Activated T-cell treated with anti-CD3 and anti-CD28 coated beads, Interleukin-2, amount 50 U/mL, for 72 hours (primary cell): ENCODE measurements at places on chromosomes 13 and 19.
A peak's percentile ranks its signal among the peaks of the same experiment; 100 is the strongest.

- no peaks in the 10 kb centered on the region for H3K36me3 ChIP-seq
- DNase-seq = peak; percentile 33
- H3K27me3 ChIP-seq = peaks cover 22% of the 10 kb centered on the region
Measured at GRCh38 chr13:52348983-52349780, 56.8 kb downstream of the THSD1 start.

- peaks cover 66% of the 10 kb centered on the region for H3K4me1 ChIP-seq
- H3K27ac ChIP-seq = peak overlapping the region; percentile 96
- H3K4me3 ChIP-seq = peak overlapping the region; percentile 95
- peak; percentile 66 for DNase-seq
Measured at GRCh38 chr19:18322318-18322758, 538 bp downstream of the LSM4 start.

DNA sequence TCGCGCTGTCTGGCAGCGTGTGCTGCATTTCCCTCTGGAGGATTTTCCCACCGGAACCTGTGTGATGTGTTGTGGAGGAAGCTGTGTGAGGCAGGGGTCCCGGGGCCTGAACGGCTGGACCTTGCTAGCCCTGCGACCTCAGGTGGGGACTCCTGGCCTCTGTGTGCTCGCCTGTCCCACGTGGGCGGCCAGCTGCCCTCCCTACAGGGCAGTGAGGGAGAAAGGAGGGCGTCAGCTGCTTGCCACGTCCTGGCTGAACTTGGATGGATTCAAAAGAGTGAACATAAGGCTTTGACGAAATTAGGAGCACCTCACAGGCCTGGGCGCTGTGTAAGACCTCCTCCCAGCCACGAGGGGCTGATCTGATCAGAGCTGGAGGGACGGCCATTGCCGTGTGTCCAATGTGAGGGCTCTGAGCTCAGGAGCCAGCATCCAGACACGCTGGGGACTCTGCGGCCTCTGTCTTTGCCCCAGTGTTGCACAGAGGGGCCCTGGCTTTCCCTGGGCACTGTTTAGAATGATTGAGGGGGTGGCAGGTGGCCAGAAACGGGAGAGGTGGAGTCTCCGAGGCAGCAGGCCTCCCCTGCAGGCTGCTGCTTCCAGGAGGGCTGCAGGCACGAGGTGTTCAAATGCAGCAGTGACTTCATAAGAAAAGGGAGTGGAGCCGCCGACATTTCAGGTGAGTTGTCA is 13.0 kb downstream of the TFDP1 start:
- H3K4me3 ChIP-seq = no peak overlapping the region
- H3K27me3 ChIP-seq = no peaks in the 10 kb centered on the region
- peaks cover 14% of the 10 kb centered on the region for H3K36me3 ChIP-seq
- H3K4me1 ChIP-seq = peaks cover 20% of the 10 kb centered on the region

DNA sequence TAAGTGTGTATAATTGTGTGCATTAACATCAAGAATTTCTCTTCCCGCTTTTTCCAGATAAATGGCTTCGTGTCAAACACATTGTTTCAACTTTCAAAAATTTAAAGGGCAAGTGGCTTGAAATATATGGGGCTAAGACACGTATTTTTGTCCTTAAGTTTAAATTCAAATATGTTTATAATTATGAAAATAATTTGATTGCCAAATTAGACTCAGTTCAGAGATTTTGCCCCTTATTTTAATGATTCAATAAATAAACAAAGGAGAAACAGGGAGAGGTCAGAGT is 1159.2 kb upstream of the MIR17HG start:
- DNase-seq = no peak
- no peak overlapping the region for H3K27ac ChIP-seq
- H3K4me3 ChIP-seq = no peak overlapping the region
- H3K27me3 ChIP-seq = no peaks in the 10 kb centered on the region

DNA sequence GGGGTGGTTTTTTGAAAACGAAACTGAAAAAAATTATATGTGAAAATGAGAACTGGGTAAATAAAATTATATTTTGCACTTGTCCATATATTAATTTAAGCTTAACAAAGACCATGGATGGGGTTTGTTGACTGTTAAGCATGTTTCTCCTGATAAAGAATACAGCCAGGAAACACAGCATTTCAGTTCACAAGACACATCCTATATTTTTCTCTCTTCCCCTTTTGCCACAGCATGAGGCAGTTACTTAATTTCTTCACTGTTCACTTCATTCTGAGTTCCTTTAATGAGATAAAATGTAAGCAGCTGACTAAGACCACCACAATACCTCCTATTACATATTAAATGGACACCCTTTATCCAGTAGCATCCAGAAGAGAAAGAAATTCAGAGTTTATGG is 64.0 kb downstream of the RXFP2 start:
- no peaks in the 10 kb centered on the region for H3K4me1 ChIP-seq
- H3K27me3 ChIP-seq = no peaks in the 10 kb centered on the region
- no peak overlapping the region for H3K4me3 ChIP-seq
- no peak for DNase-seq

DNA sequence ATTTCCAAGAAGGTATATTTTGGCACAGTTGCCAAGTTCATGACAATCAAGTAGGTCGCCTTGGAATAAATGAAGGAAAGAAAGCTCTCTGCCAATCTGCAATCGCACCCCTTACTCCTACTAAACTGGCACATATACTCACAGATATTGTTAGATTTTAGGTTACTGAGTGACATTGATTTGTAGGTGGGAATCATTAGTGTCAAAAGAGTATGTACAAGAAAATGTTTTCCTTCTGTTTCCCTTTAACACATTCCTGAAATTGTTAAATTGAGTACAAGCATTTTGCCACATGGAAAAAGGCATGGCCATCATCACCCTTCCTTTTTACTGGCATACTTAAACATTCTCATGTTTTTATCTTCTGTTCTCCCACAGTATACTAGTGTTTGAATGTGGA is 2868.3 kb upstream of the PCDH20 start:
- H3K36me3 ChIP-seq = no peaks in the 10 kb centered on the region
- DNase-seq = no peak
- H3K4me1 ChIP-seq = no peaks in the 10 kb centered on the region
- H3K27me3 ChIP-seq = no peaks in the 10 kb centered on the region
- H3K27ac ChIP-seq = no peak overlapping the region

DNA sequence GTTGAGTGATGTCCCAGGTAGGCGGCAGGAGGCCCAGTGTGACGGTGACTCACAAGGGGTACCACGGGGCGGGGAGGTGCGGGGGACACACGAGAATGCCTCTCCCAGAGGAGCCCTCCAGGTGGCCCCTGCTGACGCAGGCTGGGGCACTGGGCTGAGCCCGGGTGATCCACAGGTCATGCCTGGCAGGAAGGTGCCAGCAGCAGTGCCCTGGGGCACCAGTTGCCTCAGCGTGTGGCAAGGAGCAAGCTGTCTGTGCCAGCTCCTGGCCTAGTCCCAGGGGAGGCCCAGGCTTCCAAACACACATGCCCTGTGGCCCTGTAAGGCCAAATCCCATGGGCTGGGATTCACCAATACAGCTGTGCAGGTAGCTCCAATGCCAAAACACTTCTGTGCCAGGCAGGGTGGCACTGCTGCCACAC is 28.0 kb downstream of the AKT2 start:
- H3K36me3 ChIP-seq = no peaks in the 10 kb centered on the region
- H3K27ac ChIP-seq = no peak overlapping the region
- H3K4me3 ChIP-seq = no peak overlapping the region

- H3K4me1 ChIP-seq = peaks cover 31% of the 10 kb centered on the region
- H3K27me3 ChIP-seq = no peaks in the 10 kb centered on the region
- no peak overlapping the region for H3K27ac ChIP-seq
- peaks cover 7% of the 10 kb centered on the region for H3K36me3 ChIP-seq
Measured at GRCh38 chr13:42478531-42479156, 95.3 kb upstream of the TNFSF11 start.

DNA sequence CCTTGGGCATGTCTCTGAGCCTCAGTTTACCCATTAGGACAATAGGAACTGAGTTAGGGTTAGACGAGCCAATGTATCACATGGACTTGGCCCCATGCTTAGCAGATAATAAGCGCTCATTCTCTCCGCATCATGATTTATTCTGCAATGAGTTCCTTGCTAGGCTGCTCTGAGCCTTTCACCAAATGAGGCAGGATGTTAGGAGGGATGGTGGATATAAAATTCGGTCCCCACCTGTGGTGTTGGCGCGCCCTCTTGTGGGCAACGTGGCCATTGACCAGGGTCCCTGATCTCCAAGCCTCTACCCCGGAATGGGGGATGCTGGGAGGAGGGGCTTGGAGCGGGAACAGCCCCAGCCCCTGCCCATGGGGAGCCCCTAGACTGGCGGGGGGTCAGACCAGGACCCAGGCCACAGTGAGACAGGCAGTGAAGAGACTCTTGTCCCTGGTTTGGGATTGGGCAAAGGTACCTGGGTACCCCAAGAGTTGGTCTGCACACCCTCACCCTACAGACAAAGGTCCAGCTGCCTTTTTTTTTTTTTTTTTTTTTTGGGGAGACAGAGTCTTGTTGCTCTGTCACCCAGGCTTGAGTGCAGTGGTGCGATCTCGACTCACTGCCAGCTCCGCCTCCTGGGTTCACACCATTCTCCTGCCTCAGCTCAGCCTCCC is 43.9 kb downstream of the CERS4 start:
- H3K27ac ChIP-seq = no peak overlapping the region
- no peak overlapping the region for H3K4me3 ChIP-seq
- peaks cover 2% of the 10 kb centered on the region for H3K36me3 ChIP-seq
- H3K27me3 ChIP-seq = no peaks in the 10 kb centered on the region
- DNase-seq = peak; percentile 81

- peaks cover 28% of the 10 kb centered on the region for H3K4me1 ChIP-seq
- DNase-seq = no peak
- H3K4me3 ChIP-seq = no peak overlapping the region
- H3K27ac ChIP-seq = no peak overlapping the region
- H3K27me3 ChIP-seq = no peaks in the 10 kb centered on the region
Measured at GRCh38 chr19:58396691-58397532, 1.5 kb downstream of the RNF225 start.

DNA sequence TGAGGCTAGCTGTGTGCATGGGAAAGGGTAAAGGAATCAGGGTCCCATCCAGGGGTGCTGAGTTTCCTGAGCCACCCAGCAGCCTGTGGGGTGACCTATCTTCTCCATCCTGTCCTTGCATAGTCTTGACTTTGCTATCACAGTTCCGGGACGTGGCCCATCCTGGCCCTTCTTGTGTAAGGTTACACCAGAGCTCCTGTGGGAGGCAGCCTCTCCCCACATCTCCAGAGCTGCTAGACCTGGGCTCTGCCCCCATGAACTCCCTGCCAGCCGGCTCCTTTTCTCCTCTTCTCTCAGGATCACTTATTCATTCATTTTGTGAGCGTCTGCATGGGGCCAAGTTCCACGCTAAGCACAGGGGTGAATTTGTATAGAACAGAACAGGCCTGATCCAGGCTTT is 238.9 kb downstream of the TSHZ3 start:
- peaks cover 48% of the 10 kb centered on the region for H3K27me3 ChIP-seq
- peaks cover 14% of the 10 kb centered on the region for H3K4me1 ChIP-seq
- peak; percentile 4 for DNase-seq
- no peaks in the 10 kb centered on the region for H3K36me3 ChIP-seq

DNA sequence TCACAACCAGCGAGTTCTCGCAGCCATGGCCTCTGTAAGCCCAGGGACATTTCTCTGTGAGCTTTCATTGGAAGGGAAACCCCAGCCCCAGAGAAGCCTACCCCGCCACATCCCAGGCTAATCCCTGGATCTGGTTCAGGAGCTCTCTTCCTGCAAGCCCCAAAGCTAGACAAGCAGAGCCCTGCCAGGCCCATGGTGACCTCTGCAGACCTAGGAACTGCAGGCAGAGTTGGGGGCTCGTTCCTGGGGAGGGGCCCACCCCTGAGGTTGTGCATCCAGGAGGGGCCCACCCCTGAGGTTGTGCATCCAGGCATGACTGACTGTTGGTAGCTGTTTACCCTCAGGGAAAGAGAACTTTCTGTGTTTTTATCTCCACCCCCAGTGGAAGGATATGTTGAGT is 21.7 kb downstream of the KCTD15 start:
- H3K27ac ChIP-seq = no peak overlapping the region
- no peaks in the 10 kb centered on the region for H3K36me3 ChIP-seq
- H3K4me3 ChIP-seq = no peak overlapping the region
- no peak for DNase-seq
- H3K4me1 ChIP-seq = peaks cover 17% of the 10 kb centered on the region
- peaks cover 10% of the 10 kb centered on the region for H3K27me3 ChIP-seq

- H3K27ac ChIP-seq = peak within 1 kb of the TSS; percentile 46
- peaks cover 14% of the 10 kb centered on the region for H3K4me1 ChIP-seq
- no peaks in the 10 kb centered on the region for H3K36me3 ChIP-seq
- H3K4me3 ChIP-seq = peak within 1 kb of the TSS; percentile 88
- H3K27me3 ChIP-seq = no peaks in the 10 kb centered on the region
Measured at GRCh38 chr19:2015608-2015950, at the start of gene BTBD2. Gene BTBD2, minus strand, starts transcription at chr19:2015714. Its CDS starts 11 bp downstream, at chr19:2015703.

GRCh38 chr13:46641274-46642081 is 88.5 kb downstream of the LRCH1 start:
- DNase-seq = no peak
- H3K4me3 ChIP-seq = peak overlapping the region; percentile 38
- no peak overlapping the region for H3K27ac ChIP-seq
- H3K27me3 ChIP-seq = no peaks in the 10 kb centered on the region
- no peaks in the 10 kb centered on the region for H3K36me3 ChIP-seq

GRCh38 chr13:94620286-94620896 is 18.7 kb downstream of the GPR180 start:
- no peaks in the 10 kb centered on the region for H3K27me3 ChIP-seq
- no peak overlapping the region for H3K27ac ChIP-seq
- H3K4me3 ChIP-seq = no peak overlapping the region
- peak; percentile 23 for DNase-seq
- no peaks in the 10 kb centered on the region for H3K4me1 ChIP-seq

DNA sequence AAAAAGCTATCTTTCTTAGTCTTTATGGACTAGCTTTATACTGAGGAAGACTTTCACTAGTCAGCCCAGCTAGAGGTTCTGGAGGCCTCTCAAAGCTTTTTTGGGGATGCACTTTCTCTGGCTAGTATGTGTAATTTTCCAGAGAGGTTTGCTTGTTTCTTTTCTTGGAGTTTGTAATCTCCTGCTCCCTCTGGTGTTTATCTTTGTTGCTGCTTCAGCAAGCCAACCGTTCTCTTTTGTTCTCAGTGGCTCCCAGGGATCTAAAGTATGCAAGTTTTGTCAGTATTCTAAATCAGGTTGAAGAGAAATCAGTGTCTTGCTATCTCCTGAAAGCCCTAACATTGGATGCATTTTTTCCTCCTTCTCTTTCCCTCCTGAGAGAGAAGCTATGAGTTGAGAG is 121.1 kb upstream of the MYO16 start:
- no peak for DNase-seq
- no peaks in the 10 kb centered on the region for H3K36me3 ChIP-seq
- H3K27me3 ChIP-seq = no peaks in the 10 kb centered on the region
- H3K4me3 ChIP-seq = no peak overlapping the region
- no peak overlapping the region for H3K27ac ChIP-seq

DNA sequence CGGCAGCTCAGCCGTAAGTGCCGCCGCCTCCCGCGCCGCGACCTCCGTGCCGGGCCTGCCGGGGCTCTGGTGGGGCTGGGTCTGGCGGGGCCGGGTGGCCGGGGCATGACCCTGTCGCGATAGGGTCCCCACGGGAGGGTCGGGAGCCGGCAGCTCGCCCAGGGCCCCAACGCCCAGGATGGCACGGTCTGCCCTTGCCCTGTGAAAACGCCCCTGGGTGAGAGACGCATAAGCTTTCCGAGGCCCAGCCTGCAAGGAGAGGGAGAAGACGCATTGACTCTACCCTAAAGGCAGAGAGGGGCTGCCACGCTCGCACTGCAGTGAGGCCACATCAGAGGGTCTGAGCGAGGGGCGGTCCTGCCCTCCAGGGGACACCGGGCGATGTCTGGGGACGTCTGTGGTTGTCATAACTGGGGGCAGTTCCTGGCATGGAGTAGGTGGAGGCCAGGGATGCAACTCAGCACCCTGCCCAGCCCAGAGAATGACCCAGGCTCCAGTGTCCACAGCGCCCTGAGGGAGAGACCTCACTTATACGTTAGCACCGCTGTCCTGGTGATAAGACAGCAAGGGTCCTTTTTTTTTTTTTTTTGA is 539 bp downstream of the ZNF554 start:
- no peaks in the 10 kb centered on the region for H3K27me3 ChIP-seq
- H3K36me3 ChIP-seq = no peaks in the 10 kb centered on the region
- DNase-seq = no peak
- peak overlapping the region; percentile 87 for H3K4me3 ChIP-seq
- H3K27ac ChIP-seq = no peak overlapping the region
- peaks cover 20% of the 10 kb centered on the region for H3K4me1 ChIP-seq
